ENCODE measurements at places on chromosomes 16 and 17. TPM values are rescaled to one million over a fixed set of nuclear protein-coding genes. Genes with fewer than 3 reads are reported as not detected.

IRF8 gene
- total RNA-seq, result 13.0 TPM

DNA sequence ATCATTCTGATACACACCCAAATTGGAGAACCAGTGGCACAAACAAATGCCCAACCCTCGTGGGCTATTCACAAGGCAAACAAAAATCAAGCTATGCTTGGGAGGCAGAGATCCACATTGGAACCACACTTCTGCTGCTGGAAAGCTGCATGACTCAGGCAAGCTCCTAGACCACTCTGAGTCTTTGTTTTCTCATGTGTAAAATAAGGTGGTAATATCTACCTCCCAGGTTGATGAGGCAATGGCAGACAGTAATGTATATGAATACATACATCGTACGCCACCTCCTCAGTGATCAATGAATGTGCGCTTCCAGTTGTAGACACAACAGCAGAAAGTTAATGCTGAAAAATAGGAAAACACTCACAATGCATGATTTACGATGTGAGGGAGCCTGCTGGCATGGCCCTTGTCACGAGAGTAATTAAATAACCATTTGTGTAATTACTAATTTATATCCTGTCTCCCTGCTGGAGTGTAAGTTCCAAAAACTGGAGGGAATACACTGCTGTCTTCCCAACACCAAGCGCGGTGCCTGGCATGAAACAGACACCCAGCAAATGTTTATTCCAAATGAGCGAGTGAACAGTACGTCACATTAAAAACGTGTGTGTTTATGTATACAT lies 69.9 kb upstream of the HSBP1 start:
- no peaks in the 10 kb centered on the region for H3K36me3 ChIP-seq
- H3K27me3 ChIP-seq, result no peaks in the 10 kb centered on the region
- H3K4me3 ChIP-seq, result no peak overlapping the region

GRCh38 chr17:37067555-37068111 lies 118.9 kb downstream of the AATF start:
- H3K27me3 ChIP-seq, result peaks cover 49% of the 10 kb centered on the region
- DNase-seq, result no peak
- no peak overlapping the region for H3K4me3 ChIP-seq
- H3K27ac ChIP-seq, result no peak overlapping the region
- no peaks in the 10 kb centered on the region for H3K4me1 ChIP-seq

FAM83G gene
- 44.3 TPM for total RNA-seq

TLCD1 gene
- 10.4 TPM for total RNA-seq

KRTAP3-2 gene
- not detected for total RNA-seq

OTOP2 gene
- total RNA-seq, result 1.4 TPM

GRCh38 chr16:57915811-57916488 lies 55.0 kb downstream of the CNGB1 start:
- H3K4me1 ChIP-seq, result no peaks in the 10 kb centered on the region
- H3K36me3 ChIP-seq, result no peaks in the 10 kb centered on the region
- no peaks in the 10 kb centered on the region for H3K27me3 ChIP-seq
- H3K4me3 ChIP-seq, result no peak overlapping the region
- no peak overlapping the region for H3K27ac ChIP-seq

DNA sequence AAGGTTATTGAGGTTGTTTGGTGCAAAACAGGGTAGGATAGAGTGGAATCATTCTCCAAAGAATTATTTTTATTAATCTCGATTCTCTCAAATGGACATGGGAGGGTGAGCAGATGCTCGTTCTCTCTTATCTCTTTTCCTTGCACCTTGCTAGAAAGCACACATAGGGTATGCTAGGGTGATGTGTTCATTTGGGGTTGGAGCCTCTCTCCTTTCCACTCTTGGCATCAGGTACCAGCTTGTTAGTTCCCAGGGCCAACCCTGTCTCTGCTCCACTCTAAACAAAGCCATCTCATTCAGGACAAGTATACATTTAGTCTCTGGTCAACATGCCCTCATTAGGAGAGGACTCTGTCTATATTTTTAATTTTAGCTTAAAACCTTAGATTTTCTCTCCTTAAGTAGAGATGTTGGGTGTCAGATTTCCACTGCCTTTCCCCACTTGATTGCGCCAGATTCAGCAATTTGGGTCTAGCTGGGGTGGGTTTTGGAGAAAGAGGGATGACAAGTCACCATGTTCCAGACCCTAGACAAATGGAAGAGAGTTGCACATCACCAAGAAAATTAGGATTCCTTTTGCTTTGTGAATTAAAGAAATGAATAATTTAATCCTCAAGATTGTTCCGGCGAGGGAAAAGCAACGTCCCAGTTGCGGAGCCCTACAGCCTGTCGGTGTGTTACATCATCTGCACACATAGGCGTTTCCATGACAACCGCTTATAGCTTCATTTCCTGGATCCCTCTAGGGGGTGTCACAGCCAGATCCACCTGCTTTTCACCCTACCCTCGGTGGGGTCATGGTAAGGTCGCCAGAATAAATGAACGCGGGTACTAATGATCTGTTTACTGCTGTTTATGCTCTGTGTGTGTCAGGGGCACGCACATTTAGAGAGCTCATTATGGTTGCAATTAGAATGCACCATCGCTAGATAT lies 41.6 kb downstream of the SNX11 start:
- no peaks in the 10 kb centered on the region for H3K36me3 ChIP-seq
- no peak for DNase-seq
- no peak overlapping the region for H3K4me3 ChIP-seq
- H3K27ac ChIP-seq, result no peak overlapping the region

DNA sequence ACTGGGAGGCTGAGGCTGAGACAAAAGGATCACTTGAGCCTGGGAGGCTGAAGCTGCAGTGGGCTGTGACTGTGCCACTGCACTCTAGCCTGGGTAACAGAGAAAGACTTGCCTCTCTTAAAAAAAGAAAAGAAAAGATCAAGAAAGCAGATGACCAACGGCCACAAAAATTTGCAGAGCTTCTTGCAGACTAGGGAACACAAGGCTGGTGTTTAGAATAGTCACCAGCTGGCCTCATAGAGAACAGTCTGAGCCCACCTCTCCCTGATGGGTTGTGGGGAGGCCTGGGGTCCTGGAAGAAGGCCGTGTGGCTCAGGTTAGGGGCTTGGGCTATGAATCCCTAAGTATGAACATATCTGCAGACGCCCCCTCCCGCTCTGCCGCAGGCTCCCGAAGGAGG lies 73.7 kb upstream of the MED9 start:
- H3K4me1 ChIP-seq, result no peaks in the 10 kb centered on the region
- no peak for DNase-seq
- no peak overlapping the region for H3K4me3 ChIP-seq
- no peaks in the 10 kb centered on the region for H3K27me3 ChIP-seq
- H3K27ac ChIP-seq, result no peak overlapping the region
- no peaks in the 10 kb centered on the region for H3K36me3 ChIP-seq

GRCh38 chr16:70156207-70156978 lies 17.2 kb upstream of the CLEC18C start:
- peaks cover 49% of the 10 kb centered on the region for H3K36me3 ChIP-seq
- no peak overlapping the region for H3K27ac ChIP-seq
- no peaks in the 10 kb centered on the region for H3K4me1 ChIP-seq
- no peak for DNase-seq
- H3K4me3 ChIP-seq, result no peak overlapping the region
- no peaks in the 10 kb centered on the region for H3K27me3 ChIP-seq

- no peak overlapping the region for H3K27ac ChIP-seq
- H3K27me3 ChIP-seq, result no peaks in the 10 kb centered on the region
- H3K36me3 ChIP-seq, result no peaks in the 10 kb centered on the region
Observed at GRCh38 chr17:29793501-29793900, 136.5 kb downstream of the SSH2 start.

DNA sequence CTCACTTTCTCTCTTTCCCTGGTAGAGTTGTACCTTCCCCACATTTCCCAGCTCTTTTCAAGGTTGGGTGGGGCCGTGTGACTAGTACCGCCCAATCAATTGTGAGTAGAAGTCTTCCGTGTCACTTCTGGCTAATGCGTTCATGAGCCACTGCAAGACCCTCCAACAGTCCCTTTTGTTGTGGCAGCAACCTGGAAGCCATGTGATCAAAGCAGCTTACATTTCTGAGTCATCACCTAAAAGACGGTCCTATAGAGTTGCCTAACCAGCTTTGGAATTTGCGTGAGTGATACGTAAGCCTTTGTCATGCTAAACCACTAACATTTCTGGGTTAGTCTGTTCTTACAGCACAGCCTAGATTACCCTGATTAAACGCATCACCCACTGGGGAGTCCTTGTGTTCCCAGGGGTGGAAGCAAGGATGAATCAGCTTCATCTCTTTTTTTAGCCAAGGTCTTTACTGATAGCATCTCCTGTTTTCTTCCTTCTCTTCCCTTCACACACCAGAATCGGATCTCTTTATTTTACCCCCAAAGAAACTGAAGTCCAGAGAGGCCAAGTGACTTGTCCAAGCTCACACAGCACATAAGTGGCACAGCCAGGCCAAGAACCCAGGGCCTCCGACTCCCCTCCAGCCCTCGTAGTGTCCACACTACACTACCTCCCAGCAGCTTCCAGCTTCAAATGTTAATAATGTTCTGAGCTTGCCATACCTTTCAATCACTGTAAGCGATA lies 366.3 kb upstream of the XYLT1 start:
- no peak overlapping the region for H3K4me3 ChIP-seq
- DNase-seq, result no peak
- H3K36me3 ChIP-seq, result no peaks in the 10 kb centered on the region

CCDC92B gene
- 0.15 TPM for total RNA-seq

GRCh38 chr17:20114466-20114865 lies 105.3 kb downstream of the SPECC1 start:
- H3K4me3 ChIP-seq, result no peak overlapping the region
- H3K27me3 ChIP-seq, result no peaks in the 10 kb centered on the region
- H3K27ac ChIP-seq, result no peak overlapping the region
- peaks cover 4% of the 10 kb centered on the region for H3K4me1 ChIP-seq
- DNase-seq, result no peak

- no peak overlapping the region for H3K27ac ChIP-seq
- DNase-seq, result no peak
- H3K27me3 ChIP-seq, result peaks cover 10% of the 10 kb centered on the region
- no peaks in the 10 kb centered on the region for H3K36me3 ChIP-seq
Observed at GRCh38 chr16:801584-802363, 1.2 kb upstream of the GNG13 start.

GRCh38 chr16:1731603-1732002 lies 25.6 kb downstream of the MAPK8IP3 start:
- no peak overlapping the region for H3K4me3 ChIP-seq
- no peaks in the 10 kb centered on the region for H3K27me3 ChIP-seq
- H3K36me3 ChIP-seq, result peaks cover 42% of the 10 kb centered on the region
- no peaks in the 10 kb centered on the region for H3K4me1 ChIP-seq

CLEC3A gene
- not detected for total RNA-seq

OTOP3 gene
- total RNA-seq, result 7.1 TPM

DNA sequence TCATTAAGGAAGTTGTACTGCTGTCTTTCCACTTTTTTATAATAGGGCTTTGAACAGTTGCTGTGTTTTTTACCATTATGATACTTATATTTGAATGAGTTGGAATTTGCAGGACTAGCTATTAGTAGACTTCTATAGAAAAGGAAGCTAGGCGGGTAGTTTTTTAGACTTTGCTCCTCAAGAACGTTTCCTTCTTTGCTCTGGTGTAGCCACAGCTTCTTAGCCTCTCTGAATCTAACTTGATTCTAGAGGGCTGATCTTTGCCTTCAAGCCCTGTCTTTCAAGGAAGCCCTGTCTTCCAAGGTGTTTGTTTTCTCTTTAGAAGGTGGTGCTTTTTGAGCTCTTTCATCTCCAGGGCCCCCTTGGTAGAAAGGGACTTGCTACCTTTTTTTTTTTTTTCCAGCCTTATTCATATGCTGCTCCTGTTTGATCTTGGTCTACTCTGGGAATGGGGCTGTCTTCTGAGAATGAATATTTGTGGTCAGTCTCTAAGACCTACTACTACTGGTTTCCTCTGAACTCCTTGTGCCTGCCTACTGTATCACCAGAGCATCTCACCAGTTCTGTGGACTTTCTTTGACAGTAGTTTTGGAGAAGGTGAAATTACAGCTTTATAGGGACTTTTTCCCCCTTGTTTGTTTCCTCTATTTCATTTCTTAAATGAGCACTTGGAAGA lies 52.3 kb upstream of the RASL10B start:
- H3K4me1 ChIP-seq, result no peaks in the 10 kb centered on the region
- no peaks in the 10 kb centered on the region for H3K27me3 ChIP-seq
- peaks cover 19% of the 10 kb centered on the region for H3K36me3 ChIP-seq
- no peak for DNase-seq

DNA sequence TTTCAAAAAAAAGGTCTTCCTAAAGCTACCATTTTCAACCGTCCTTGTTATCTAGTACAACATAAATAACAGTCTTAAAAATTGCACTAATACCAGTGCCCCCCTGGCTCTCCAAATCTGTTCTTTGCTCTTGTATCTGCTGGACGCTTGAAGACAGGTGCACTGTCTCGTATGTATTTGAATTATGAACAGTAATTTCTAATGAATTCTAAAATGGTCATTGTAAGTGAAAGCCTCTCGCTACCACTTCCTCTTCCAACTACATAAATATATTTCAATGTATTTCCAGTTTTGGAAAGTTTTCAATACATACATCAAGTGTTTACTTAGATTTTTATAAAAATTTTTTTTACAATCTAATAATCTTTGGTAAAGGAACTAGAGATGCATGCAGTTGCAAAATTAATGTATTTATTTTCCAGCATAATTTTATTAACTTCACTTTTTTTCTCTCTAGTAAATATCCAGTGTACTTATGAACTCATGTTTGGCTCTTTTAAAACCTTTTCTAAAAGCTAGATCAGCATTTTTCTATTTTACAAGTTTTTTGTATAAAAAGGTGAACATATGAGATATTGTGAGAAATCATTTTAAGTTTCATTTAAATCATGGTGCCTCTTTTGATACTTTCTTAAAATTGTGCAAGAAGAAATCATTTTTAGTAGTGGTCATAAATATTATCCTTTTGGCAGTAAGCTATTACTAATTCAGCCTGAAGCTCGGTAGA lies 31.0 kb downstream of the ERCC4 start:
- no peaks in the 10 kb centered on the region for H3K36me3 ChIP-seq
- H3K27me3 ChIP-seq, result no peaks in the 10 kb centered on the region
- no peak overlapping the region for H3K27ac ChIP-seq

EVPL gene
- 132 TPM for total RNA-seq

DNA sequence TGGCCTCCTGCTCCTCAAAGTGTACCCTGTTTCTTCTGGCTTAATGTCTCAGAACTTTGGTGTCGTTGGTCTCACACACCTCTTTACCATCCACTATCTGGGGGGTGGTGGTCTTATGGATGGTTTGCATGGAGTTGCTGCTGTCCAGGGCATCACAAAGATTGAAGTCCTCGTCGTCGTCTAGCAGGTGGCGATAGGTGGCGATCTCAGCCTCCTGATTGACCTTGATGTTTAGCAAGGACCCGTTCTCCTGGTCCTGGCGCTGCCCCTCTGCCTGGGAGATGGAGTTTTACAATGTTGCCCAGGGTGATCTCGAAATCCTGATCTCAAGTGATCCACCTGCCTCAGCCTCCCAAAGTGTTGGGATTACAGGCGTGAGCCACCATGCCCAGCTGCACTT lies 31.1 kb upstream of the HELZ start:
- no peak overlapping the region for H3K27ac ChIP-seq
- no peaks in the 10 kb centered on the region for H3K27me3 ChIP-seq
- no peak for DNase-seq
- H3K4me3 ChIP-seq, result no peak overlapping the region

CNGB1 gene
- not detected for total RNA-seq
